ENCODE measurements at places on chromosomes 4 and X. TPM values are rescaled to one million over a fixed set of nuclear protein-coding genes. Genes with fewer than 3 reads are reported as not detected.

FGFBP1 gene
- polyA plus RNA-seq = 0.21 TPM

CCNA2 gene
- 35.9 TPM for polyA plus RNA-seq

LRAT gene
- 1.8 TPM for polyA plus RNA-seq

CFP gene
- 2.6 TPM for polyA plus RNA-seq

SERPINA7 gene
- not detected for polyA plus RNA-seq

PAGE5 gene
- not detected for polyA plus RNA-seq

MAB21L2 gene
- not detected for polyA plus RNA-seq

FDCSP gene
- polyA plus RNA-seq = 0.68 TPM

SPANXN4 gene
- polyA plus RNA-seq = not detected

TEC gene
- polyA plus RNA-seq = 4.3 TPM

ZBTB49 gene
- polyA plus RNA-seq = 9.0 TPM

SEL1L3 gene
- polyA plus RNA-seq = 21.9 TPM

TRAM1L1 gene
- 15.4 TPM for polyA plus RNA-seq

VAMP7 gene
- polyA plus RNA-seq = 43.2 TPM

PAGE1 gene
- not detected for polyA plus RNA-seq

PRKG2 gene
- polyA plus RNA-seq = 1.6 TPM

GCNA gene
- polyA plus RNA-seq = 3.1 TPM

TEX13D gene
- not detected for polyA plus RNA-seq

CLNK gene
- 0.95 TPM for polyA plus RNA-seq

PNMA6F gene
- polyA plus RNA-seq = 0.44 TPM

IGFBP7 gene
- 485 TPM for polyA plus RNA-seq

MAOA gene
- 14.9 TPM for polyA plus RNA-seq

TEX13B gene
- polyA plus RNA-seq = not detected

GK gene
- 144 TPM for polyA plus RNA-seq

MAGEA8 gene
- polyA plus RNA-seq = 0.73 TPM

RASSF6 gene
- 8.8 TPM for polyA plus RNA-seq

SLITRK4 gene
- 14.8 TPM for polyA plus RNA-seq

RTL5 gene
- polyA plus RNA-seq = 23.5 TPM

ODAPH gene
- not detected for polyA plus RNA-seq

CTAG1B gene
- not detected for polyA plus RNA-seq

TMEM31 gene
- 1.6 TPM for polyA plus RNA-seq

AMER1 gene
- 7.9 TPM for polyA plus RNA-seq

RBM10 gene
- 67.8 TPM for polyA plus RNA-seq

NAP1L2 gene
- 2.0 TPM for polyA plus RNA-seq

WDR17 gene
- 15.2 TPM for polyA plus RNA-seq

FATE1 gene
- 0.16 TPM for polyA plus RNA-seq

UCHL1 gene
- 97.5 TPM for polyA plus RNA-seq

WDR19 gene
- 102 TPM for polyA plus RNA-seq

SPP1 gene
- 112 TPM for polyA plus RNA-seq

All from renal pelvis (tissue), 12 donors.